ENCODE measurements at places on chromosomes 2 and 18.

- no peak for DNase-seq
These were observed 156.1 kb upstream of the SLC39A10 start for GRCh38 chr2:195500879-195501278.

DNA sequence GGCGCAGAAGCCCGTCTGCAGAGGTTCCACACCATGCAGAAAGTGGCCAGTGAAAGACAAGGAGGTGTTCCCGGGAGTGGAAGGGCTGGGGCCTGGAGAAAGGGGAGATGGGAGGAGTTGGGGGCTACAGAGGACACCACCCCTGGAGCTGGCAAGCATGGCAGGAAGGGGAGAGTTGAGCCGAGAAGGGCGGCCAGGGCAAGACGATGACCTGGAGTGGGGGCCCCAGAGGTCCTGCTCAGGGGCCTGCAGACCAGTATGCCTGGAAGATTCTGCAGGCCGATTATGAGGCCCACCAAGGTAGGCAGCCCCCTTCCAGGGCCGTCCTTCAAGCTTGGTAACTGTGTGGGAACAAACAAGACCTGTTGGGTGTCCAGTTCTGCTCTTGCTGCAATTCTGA lies 33.1 kb downstream of the RBFA start:
- DNase-seq, result no peak

DNA sequence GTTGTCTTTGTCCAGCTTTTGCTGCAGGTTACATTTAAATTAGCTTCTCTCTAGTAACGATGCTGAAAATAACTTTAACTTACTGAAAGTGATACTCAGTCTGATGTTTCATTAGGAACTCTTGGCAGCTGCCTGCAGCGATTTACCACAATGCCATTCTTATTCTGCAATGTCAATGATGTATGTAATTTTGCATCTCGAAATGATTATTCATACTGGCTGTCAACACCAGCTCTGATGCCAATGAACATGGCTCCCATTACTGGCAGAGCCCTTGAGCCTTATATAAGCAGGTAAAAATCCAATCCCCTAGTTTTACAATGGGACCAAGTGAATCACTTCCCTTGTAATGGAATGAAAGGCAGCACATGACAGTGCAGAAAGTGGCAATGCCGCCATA lies 16.3 kb upstream of the MFF start:
- DNase-seq, result no peak

- DNase-seq, result peak; percentile 74
These were observed 115.3 kb downstream of the METTL8 start for GRCh38 chr2:171318463-171318934.

DNA sequence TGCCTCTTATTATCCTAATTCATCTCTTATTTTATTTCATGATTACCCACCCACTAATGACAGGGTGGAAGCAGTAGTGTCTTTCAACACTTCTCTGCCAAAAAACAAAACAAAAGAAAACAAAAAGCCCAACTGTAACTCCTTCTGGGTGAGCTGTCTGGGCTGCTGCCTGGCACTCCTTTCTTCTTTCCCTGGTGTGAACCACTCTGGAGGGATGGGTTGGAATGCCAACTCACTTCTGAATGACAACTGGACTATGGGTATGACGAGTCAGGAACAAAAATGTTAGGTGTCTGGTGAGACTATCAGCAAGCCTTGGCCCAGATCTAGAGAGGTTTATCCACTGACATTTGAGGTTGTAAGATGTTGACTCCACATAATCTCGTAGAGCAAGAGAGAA lies 88.3 kb upstream of the ITGB6 start:
- DNase-seq, result no peak

DNA sequence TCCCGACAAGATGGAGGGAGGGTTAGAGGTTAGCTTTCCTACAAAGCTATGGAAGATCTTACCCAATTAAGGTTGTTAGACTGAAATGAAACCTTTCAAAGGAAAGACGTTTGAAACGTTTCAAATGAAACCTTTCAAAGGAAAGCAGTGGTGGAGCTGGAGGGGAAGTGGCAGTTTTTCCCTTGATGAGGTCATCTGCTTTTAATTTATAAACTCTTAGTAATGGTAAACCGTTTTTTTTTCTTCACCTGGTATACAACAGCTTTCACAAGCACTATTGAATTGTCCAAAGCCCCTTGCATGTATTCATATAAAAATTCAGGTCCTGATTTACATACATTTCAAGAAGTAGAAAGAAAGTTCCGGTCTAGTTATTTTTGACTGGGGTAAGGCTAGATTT lies 7.4 kb downstream of the PMAIP1 start:
- DNase-seq, result no peak
